ENCODE measurements at places on chromosomes 3 and 15. TPM values are rescaled to one million over a fixed set of nuclear protein-coding genes. Genes with fewer than 3 reads are reported as not detected.

Gene ASB14
- not detected for total RNA-seq

Gene SNX33
- total RNA-seq: 39.2 TPM

Gene PLA2G4E
- total RNA-seq: 50.0 TPM

Gene GASK1A
- total RNA-seq: 3.4 TPM

Gene GOLGA8T
- not detected for total RNA-seq

Gene TOMM70
- 33.2 TPM for total RNA-seq

Gene SKOR1
- total RNA-seq: 1.5 TPM

Gene RBPMS2
- total RNA-seq: 0.15 TPM

Gene SCN11A
- total RNA-seq: 0.03 TPM

Gene ZBBX
- total RNA-seq: not detected

Gene UBAP1L
- total RNA-seq: 1.7 TPM

GRCh38 chr3:133124511-133124910 is 86.3 kb downstream of the TMEM108 start:
- no peak for DNase-seq

- DNase-seq: no peak
Measured at GRCh38 chr3:176992565-176992964, 204.7 kb downstream of the TBL1XR1 start.

- DNase-seq: no peak
Measured at GRCh38 chr3:181695661-181696491, 15.8 kb upstream of the SOX2 start.

- no peak for DNase-seq
Measured at GRCh38 chr3:68467465-68467864, 464.9 kb downstream of the TAFA4 start.

DNA sequence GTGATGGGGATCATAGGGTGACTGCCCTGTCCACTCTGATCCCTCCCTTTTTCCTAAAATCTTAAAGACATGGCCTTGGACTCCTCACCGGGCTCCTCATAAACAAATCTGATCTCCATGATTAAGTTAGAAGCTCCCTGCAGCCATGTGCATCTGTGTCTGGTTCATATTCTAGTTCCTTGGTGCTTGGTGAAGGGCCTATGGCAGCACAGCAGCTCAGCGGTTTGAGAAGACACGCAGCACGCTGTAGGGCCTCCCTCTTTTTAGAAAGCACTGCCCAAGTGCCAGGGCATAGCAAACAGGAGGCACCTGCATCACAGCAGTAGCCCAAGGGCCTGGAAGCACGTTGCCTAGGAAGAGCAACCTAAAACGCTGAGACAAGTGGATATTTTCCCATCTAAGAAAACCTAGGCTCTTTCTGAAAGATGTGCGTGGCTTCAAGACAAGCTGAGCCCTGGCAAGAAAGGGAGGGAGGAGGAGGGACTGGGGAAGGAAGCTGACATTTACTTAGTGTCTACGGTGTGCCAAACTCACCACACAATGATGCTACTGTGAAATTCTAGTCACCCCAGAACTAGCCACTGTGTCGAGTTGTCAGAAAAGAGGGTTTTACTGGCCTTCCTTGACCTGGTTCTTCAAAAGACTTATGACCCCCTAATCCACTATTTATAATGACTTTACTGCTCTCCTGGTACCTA is 14.9 kb upstream of the ULK3 start:
- no peak for DNase-seq

GRCh38 chr3:143362115-143362991 is 242.8 kb downstream of the CHST2 start:
- DNase-seq: no peak

- DNase-seq: no peak
Measured at GRCh38 chr3:29906906-29907305, 626.0 kb downstream of the RBMS3 start.

DNA sequence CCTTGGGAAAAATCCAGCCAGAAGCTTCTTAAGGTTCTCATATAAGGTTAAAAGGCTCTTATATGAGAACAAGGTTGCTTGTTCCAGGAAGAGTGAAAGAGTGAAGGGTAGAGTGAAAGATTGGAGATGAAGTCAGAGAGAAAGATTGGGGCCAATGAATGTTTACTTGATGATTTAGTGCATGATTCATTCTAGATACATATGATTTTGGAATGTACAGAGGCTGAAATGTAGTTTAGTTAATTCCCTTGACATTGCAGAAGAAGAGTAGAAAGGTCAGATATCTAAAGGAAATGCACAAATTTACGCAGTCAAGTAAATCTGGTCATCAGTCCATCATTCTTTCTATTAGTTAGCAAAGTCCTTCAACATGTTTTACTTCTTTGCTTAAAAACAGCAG is 619.8 kb upstream of the ZNF717 start:
- DNase-seq: no peak

- DNase-seq: no peak
Measured at GRCh38 chr15:65355988-65356353, 21.8 kb downstream of the IGDCC3 start.

- DNase-seq: no peak
Measured at GRCh38 chr3:136187868-136188267, 8.3 kb downstream of the MSL2 start.

- no peak for DNase-seq
Measured at GRCh38 chr3:63817225-63817624, 1.9 kb upstream of the C3orf49 start.

All from lower leg skin (tissue), 4 donors.